Activated CD4-positive, alpha-beta T cell treated with anti-CD3 and anti-CD28 coated beads, Interleukin-2, Interleukin-6, amounts not matched to agents 100 ng/mL and 50 ng/mL, durations not matched to agents 16 hours and 8 hours (primary cell): ENCODE measurements at places on chromosomes 11 and 22.

DNA sequence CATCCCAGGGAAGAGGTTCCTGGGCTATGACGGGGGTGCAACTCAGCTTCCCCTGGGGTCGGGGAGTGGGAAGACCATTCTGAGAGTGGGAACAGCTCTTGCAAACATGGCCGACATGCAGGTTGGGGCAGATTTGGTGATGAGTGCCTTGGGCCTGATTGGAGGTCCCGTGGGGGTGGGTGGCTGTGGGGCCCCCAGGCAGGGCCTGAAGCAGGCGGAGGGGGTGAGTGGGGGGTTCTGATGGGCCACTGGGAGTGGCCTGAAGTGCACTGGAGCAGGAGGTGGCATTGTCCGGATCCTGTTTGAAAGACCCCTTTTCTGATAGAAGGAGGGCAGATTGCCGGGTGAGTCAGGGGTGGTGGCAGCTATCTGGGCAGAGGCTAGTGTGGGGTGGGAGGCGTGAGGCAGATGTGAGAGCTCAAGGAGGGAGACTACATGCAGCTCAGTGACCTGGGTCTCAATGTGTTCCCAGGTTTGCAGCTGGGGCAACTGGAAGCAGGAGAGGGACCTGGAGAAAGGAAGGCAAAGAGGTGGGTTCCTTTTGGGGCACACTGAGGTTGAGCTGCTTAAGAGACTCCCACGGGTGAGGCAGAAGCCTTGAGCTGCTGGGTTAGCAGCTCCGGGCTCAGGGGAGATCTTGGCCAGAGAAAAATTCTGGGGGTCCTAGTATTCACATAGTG, 15.1 kb downstream of the MYEOV start:
- DNase-seq, result no peak

DNA sequence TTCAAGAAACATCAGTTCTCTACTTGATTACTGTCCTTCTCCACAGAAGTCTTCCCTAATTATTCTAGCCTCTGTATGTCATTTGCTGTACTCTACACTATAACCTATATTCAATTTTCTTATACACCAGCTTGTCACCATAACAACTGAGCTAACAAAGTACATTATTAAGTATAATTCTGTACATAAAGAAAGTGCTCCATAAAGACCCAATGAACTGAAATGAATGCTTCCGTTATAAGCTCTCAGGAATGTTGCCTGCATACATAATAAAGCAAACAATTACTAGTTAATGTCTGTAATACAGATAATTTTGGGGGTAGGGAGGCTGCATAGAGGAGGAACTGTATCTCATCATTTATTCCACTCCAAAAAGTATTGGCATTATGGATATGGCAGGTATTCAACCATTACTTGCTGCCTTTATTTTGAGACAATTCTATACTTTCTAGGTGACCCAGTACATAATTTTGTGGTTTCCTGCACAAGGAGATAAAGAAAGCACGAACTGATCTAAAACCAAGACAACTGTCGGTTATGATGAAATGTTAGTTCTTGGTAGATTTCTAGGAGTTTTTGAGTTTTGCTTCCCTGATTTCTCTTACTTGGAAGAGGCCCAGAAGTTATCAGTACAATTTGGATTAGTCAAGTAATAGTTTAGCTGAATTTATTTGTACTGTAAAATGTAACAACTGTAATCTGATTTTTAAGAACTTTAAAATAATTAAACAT, 202.5 kb downstream of the SBF2 start:
- peak; percentile 3 for DNase-seq

- DNase-seq, result no peak
These were observed 785 bp upstream of the SUSD2 start for GRCh38 chr22:24180316-24181087.

GRCh38 chr11:20501252-20501651, 98.2 kb upstream of the SLC6A5 start:
- DNase-seq, result no peak

GRCh38 chr11:4044976-4045646, 49.5 kb upstream of the RRM1 start:
- no peak for DNase-seq
